Activated CD4-positive, alpha-beta T cell treated with anti-CD3 and anti-CD28 coated beads for 4 hours (primary cell): ENCODE measurements at places on chromosomes 6 and 20.

DNA sequence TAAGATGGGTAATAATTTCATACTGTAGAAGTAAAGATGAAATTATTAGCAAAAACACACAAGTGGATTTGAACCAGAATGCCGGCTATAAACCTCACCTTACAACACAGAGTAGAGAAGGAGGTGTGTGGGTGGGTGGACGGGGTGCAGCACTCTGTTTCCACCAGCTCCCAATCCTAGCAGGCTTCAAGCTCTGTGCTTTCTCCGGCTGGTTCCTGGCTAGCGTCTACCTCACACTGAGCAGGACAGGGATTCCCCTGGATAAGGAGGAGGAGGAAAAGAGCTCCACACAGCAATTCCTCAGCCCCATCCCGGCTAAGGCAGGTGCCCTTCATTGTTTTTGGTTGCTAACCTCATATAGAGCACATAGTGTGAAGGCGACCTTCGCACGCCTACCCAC lies 453.3 kb downstream of the C6orf118 start:
- no peak for DNase-seq

GRCh38 chr6:28142446-28142845 lies 763 bp downstream of the ZKSCAN8 start:
- no peak for DNase-seq

DNA sequence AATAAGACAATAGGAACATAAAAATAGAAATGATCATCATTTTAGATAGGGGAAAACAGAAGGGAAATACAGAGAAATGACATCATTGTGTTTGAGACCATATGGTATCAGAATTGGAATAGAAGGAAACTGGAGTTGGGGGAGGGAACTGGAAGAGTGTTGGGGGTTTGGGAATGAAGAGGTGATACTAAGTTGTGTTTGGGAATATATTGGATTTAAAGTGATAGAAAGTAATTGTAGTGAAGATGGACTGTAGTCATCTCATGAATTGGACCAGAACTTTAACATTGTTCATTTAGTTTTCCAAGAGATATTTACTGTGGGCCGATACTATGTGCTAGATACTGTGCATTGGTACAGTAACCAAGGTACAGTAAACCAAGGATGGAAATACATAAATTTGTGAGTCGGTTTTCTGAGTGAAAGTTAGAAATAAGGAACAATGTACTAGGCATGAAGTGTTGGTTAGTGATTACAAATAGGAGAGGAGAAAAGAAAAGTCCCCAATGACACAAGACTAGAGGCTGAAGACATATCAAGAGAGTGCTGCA lies 32.3 kb downstream of the KCNQ5 start:
- no peak for DNase-seq

DNA sequence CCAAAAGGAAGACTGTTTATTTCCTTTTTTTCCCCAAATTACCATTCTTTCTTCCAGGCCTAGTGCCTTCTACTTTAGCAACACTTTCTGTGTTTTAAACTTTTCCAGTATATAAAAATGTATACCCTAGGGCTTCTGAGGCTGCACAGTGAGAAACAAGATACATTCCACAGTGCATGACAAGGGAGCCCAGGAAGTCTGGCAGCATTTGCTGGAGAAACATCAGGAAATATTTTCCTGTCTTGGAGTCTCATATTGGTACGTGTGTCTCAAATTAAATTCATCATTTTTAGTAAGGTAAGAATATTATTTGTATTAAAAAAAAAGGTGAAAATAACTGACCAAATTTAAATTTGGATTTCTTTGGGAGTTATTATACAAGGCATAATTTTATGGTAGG lies 662.6 kb downstream of the RFPL4B start:
- DNase-seq: no peak

- no peak for DNase-seq
These were observed 43.6 kb upstream of the CCN6 start for GRCh38 chr6:112010328-112010727.

GRCh38 chr6:17851720-17852161 lies 135.7 kb downstream of the KIF13A start:
- DNase-seq: no peak

GRCh38 chr6:140540743-140541142 lies 1166.3 kb upstream of the CITED2 start:
- no peak for DNase-seq

DNA sequence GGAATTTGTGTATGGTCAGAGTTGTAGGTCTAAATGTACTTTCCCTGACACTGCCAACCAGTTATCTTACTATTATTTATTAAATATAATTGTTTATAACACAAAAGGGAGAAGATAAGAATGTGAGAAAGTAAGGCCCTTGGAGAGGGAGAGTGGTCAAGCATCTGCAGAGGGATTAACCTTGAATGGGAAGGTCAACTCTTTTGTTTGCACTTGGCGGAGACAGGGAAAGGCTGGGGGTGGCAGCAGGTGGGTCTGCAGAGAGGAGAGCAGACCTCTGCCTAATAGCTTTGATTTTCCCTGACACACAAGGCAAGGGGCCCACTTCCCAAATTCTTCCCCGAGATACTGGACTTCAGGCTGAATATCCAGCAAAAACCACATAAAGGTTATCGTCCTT lies 4.2 kb downstream of the LRP11 start:
- no peak for DNase-seq

DNA sequence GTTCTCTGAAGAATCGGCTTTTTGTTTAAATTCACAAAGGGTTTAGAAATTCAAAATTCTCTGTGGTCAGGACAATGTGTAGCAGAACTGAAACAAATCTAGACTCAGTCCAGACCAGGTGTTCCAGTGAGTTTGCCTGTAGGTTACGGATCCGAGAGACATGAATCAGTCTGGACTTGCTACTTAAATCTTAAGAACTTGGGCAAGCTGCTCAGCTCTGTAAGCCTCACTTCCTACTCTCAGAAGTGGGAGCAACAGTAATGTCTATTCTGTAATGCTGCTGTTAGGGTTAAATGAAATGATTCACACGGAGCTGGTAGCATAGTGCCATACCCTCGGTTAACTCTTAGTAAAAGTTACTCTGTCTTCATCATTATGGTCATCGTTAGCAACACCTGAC lies 37.7 kb downstream of the HECA start:
- DNase-seq: no peak

DNA sequence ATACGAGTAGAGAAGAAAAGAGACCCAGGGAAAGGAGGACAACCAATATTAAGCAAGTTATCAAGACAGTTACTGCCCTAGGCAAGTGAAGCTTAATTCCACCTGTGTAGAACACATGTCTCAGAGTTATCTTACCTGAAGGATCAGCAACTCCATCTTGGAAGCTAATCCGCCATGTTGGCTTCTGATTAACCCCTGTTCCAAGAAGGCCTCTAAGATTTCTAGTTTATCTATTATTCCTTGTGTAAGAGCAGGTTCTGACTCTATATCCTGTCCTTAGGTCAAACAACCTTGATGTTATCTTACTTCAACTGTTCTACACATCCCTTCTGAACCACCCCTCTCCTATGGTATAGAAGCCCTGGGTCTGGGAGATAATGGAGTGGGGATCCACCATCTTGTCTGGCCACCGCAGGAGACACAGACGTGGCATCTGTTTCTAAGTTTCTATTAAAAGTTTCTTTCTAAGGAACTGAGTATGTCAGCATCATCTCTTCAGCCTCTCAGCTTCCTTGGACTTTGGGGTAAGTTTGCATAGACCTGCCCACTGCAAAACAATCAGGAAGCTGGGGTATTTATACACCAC lies 27.7 kb upstream of the PTPN1 start:
- DNase-seq: no peak

DNA sequence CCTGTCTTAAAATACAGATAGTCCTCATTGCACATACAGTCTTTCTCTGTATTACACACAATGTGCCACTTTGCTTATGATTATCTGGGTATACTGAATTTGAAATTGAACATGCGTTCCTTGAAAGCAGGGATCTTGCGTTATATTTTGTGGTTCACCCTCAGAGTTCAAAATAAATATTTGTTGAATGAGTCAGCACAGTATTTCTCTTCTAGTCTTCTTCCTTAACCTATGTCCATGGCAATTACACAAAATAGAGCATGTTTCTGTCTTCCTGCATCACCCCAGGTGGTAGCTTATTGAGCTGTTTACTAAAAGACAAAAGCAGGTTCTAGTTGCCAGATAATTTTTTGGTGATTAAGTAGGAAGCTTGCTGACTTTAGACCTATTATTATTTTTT lies 272.9 kb upstream of the FERMT1 start:
- no peak for DNase-seq
